Foreskin keratinocyte (primary cell): ENCODE measurements at places on chromosomes 7 and 10. TPM values are rescaled to one million over a fixed set of nuclear protein-coding genes. Genes with fewer than 3 reads are reported as not detected.

DNA sequence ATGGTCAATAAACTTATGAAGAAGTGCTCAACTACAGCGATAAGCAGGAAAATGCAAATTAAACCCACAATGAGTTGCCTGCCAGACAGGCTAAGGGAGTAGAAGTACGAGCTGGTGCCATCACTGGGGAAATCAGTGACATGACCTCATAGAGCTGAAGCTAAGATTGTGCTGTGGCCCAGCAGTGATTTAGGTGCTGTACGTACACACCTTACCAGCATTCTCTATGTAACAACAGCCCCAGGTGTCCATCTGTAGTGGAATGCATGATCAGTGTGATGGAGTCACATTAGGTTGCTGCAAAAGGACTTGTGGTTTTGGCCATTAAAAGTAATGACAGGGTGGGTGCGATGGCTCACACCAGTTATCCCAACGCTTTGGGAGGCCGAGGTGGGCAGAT lies 5.7 kb upstream of the TECPR1 start:
- no peak for DNase-seq

DNA sequence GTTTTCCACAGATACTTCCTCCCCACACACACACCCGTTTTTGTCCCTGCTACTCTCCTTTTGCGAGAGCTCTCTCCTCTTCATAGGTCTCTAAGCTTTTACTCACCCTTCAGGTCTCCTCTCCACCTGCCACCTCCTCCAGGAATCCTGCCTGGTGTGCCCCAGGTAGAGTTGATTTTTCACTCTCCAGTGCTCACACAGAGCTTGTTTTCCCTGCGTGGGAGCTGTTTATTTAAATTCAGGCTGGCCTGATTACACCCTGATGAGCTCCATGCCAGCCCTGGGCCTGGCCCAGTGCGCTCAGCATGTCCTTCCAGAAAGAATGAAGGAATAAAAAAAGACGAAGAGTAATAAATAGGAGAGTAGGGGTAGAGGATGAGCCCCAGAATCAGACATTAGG lies 7.5 kb upstream of the CLDN4 start:
- DNase-seq = no peak

DNA sequence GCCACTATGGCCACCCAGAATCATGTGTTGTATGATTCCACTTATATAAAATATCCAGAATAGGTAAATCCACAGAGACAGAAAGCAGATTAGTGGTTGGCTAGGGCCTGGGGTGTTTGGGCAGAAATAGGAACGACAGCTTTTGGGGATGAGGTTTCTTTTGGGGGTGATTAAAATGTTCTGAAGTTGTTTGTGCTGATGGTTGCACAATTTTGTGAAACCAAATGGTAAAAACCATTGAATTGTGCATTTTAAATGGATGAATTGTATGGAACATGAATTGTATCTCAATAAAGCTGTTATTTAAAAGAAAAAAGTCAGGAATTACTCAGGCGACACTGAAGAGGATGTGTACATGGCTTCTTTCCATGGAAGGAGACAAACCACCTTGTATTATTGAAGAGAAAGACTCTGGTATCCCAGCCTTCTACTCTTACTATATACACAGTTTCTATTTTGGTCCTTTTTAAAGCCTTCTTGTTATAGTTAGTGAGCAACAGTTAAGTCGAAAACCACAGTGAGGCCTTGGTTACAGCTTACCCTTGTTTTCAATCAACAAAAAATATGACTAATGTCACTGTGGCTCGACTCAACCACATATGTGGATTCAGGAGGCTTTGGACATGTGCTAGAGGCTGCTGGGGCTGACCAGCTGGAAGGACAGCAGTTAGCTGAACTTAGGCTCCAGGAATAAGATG lies 57.1 kb upstream of the KMT2E start:
- DNase-seq = no peak

The OGDHL gene
- 0.27 and 0.28 TPM in 2 replicates for total RNA-seq

The DGKI gene
- not detected in 2 replicates for total RNA-seq

The COL26A1 gene
- total RNA-seq = not detected in 2 replicates

The PRLHR gene
- not detected in 2 replicates for total RNA-seq
